Activated T-cell treated with anti-CD3 and anti-CD28 coated beads, Interleukin-2, amount 50 U/mL, for 72 hours (primary cell): ENCODE measurements at places on chromosomes 3 and 15.

DNA sequence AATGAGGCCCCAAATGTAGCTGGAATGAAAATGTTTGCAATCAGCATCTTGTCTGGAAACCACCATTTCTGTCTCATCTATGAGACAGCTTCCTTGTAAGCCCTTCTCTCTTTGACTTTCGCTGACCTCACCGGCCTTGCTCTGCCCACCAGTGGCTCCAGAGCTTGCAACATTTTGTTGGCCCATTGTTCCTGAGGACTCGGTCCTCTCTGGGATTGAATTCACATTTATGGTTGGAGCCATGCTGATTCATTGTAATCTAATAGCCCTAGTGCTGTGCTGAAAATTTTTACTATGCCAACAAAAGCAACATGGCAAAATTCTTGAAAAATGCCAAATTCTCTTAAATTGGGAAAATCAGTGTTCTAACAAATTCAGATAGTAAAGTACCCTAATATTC, 37.2 kb downstream of the ABHD5 start:
- DNase-seq, result no peak

DNA sequence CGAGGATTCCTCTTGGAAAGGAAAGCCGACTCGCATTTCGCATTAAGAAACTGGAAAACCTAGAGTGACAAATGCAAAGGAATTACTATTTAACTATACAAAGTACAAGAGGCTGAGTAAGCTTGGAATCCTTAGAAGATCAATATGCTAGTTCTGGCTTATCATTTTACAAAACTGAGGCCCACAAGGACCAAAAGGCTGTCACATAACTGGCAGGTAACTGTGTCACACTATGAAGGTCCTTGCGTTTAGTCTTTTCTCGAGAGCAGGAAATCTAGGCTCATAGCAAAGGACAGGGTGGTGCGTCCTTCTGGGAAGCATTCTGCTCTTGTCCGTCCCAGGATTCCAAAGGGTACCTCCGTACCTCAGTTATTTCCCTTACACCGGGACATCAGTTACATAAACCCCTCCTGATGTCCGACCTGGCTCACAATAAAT, 629 bp downstream of the RPL24 start:
- no peak for DNase-seq

GRCh38 chr3:46468753-46469600, 4.3 kb upstream of the LTF start:
- DNase-seq, result no peak

- DNase-seq, result no peak
These were observed 32.5 kb downstream of the TCF12 start for GRCh38 chr15:56950979-56951378.

DNA sequence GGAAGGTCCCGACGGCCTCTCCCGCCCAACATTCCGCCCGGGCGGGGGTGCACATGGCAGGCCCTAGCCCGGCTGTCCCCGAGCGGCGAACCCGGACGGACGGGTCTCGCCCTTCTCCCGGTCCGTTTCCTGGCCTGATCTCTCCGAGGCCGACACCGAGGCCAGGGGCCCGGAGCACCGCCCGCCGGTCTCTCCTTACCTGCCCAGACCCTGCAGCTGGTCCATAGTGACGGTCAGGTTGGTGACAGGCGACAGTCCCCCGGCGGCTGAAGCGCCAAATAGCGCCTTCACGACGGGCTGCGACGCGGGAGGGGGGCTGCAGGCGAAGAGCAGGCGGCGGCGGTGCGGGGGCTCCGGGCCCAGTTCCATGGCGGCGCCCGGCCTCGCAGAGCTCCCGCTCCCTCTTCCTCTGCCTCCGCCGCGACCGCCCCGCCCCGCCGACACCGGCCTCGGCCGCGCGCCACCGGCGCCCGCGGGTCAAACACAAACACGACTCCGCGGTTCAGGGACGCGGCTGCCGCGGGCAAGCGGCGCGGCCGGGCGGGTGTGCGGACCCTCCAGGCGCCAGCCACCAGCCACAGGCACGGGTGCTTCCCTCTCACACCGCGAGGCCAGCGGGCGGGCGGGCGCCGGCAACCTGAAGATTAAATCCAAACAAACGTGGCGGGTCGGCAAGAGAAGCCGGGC, 495 bp downstream of the CDC25A start:
- peak; percentile 68 for DNase-seq

GRCh38 chr15:39317225-39317624, 263.7 kb upstream of the THBS1 start:
- no peak for DNase-seq

DNA sequence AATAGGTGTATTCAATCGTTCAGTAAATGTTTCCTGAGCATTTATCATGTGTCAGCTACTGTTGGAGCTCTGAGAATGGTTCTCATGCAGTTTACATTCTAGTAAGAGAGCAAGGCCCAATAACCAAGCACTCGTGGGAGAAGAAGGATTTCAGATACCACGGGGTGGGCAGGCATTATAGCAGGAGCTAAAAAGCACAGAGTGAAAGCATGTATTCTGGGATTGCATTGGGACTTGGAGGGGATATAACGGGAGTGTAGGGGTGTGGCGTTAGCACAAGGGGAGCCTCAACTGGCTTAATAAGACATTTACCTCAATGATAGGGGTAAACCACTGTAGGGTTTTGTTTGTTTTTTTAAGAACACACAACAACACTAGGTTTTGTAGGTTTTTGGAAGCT, 1.6 kb upstream of the SIAH2 start:
- no peak for DNase-seq

DNA sequence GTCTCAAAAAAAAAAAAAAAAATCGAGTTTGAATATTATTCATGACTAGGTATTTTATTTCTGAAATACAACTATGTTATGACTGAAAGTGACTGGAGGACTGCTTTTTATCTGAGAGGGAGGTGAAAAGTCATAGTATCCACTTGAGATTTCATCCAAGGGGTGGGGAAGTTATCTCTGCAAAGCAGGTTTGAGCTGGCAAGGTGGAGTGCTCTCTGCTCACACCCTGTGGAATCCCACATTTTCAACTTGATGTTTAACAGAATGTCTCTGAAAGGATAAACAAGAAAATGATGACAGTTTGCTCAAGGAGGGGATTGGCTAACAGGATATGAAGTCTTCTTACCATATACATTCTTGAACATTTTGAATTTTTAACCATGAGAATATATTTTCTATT, 27.3 kb upstream of the SEC62 start:
- no peak for DNase-seq

- no peak for DNase-seq
These were observed 542 bp upstream of the UBAP1L start for GRCh38 chr15:65115542-65115941.
